ENCODE measurements at places on chromosomes 6 and 20. TPM values are rescaled to one million over a fixed set of nuclear protein-coding genes. Genes with fewer than 3 reads are reported as not detected.
A peak's percentile ranks its signal among the peaks of the same experiment; 100 is the strongest.

C6orf141 gene
- total RNA-seq, result 0.43 TPM

PNPLA1 gene
- not detected for total RNA-seq

GPR63 gene
- total RNA-seq, result 0.32 TPM

DNMT3B gene
- 3.2 TPM for total RNA-seq

TMEM14A gene
- 18.7 TPM for total RNA-seq

RRAGD gene
- under 0.01 TPM for total RNA-seq

SASH1 gene
- total RNA-seq, result 58.9 TPM

DNA sequence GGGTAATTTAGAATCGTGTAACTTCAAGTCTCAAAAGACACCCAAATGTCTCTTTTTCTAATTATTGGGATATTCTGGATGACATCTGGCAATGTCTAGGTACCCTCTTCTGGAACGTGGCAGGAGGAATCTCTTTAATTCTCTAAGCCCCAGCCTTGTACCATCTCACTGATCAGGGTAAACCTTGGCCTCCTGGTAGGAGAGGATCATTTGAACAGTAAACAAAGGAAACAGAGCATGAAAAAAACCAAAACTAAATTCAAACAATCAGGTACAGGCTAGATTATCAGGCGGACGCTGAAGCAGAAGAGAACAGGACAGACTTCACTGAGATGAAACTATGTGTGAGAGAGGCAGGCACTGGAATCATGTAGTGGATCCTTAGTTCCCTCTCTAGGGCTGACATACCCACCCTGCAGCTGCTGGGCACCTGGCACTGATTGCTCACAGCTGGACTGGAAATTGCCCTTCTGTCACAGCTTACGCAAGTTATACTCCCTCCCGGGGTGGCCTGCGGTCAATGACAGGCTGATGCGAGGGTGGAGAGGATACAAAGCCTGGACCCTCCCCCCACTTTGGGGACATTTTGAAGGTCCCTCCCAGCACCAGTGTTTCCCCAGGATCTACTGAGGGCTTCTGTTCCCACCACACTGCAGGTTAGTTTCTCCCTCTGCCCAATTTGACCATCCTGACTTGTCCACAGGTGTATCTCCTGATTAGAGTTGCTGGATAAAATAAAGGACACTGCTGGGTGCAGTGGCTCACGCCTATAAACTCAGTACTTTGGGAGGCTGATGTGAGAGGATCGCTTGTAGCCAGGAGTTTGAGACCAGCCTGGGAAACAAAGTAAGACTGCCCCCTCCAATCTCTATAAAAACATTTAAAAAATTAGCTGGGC, 20.6 kb upstream of the ZBTB24 start:
- DNase-seq, result no peak

GRCh38 chr6:63549076-63549475, 23.2 kb upstream of the LOC128125822 start:
- no peak for DNase-seq

- peak; percentile 85 for DNase-seq
These were observed 98.2 kb downstream of the CAP2 start for GRCh38 chr6:17491416-17492142.

GRCh38 chr6:4139272-4139671, 3.9 kb upstream of the ECI2 start:
- no peak for DNase-seq

GRCh38 chr6:47109281-47109680, 67.1 kb upstream of the ADGRF1 start:
- no peak for DNase-seq

DNA sequence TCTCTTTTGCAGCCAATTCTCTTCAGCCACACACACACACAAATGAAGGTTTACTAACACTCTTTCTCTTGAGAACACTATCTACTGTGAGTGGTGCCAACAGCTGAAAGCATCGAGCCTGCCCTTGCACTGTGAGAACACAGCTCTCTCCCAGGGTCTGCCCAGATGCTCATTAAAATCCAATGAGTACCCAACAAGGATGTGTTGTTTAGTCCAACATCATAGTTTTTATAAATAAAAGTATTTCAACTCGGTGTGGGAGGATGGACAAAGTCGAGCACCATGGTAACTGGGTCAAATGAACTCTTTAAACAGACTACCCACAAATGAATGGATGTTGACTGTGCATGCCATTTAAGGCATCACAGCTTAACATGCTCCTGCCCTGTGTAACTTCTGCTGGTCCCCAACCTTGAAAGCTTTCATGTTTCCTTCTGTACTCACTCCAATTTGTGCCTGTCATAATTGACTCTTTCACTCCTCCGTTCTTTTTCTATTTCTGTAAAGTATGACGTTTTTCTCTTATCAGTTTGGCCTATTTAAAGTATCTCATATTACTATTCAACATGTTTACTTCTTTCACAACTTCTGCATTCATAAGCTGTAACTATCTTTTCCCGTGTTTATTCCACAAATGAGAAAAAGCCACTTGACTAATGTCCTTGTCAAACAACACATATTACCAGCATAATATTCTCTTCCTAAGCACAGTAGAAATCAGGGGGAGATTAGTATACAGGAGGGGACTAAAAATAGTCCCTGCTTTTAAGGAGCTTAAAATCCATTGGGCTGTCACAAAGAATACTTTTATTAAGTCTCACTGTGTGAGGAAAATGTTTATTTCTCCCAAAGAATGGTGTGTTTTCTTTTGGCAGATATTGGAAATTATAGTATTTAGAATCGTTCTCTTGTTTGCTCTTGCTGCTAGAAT, 215.4 kb downstream of the RFPL4B start:
- peak; percentile 61 for DNase-seq

GRCh38 chr20:59933296-59933848, at the start of gene SYCP2:
SYCP2 (minus strand) TSS chr20:59933637; CDS start chr20:59922413, 11,224 bp downstream.
- peak; percentile 34 for DNase-seq

Measured in fibroblast of villous mesenchyme (primary cell).